GM06990 (cell line): ENCODE measurements at places on chromosomes 1 and 21.

DNA sequence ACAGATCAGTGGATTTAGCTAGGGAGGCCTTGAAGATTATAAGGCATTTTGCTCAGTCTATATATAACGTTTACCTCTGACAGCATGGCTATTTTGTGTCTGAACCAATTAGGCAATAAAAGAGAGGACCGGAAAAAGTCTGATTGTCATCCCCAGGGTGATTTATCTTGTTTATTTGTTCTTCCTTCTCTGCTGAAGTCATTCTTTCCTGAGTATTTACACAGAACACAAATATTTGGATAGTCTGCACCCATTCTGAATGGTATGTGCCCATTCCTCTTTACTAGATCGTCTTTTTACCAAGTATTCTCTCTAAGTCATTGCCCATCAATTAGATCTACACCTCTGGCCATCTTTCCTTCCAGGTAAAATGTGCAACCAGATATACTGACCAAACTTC, 1602.9 kb downstream of the KCNT2 start:
- no peak for DNase-seq

- DNase-seq, result no peak
These were observed 2.5 kb downstream of the CSDE1 start for GRCh38 chr1:114755006-114755931.

GRCh38 chr1:74205266-74205665, 7.2 kb downstream of the FPGT start:
- no peak for DNase-seq

- no peak for DNase-seq
These were observed 209.7 kb upstream of the VAMP3 start for GRCh38 chr1:7561331-7561921.

DNA sequence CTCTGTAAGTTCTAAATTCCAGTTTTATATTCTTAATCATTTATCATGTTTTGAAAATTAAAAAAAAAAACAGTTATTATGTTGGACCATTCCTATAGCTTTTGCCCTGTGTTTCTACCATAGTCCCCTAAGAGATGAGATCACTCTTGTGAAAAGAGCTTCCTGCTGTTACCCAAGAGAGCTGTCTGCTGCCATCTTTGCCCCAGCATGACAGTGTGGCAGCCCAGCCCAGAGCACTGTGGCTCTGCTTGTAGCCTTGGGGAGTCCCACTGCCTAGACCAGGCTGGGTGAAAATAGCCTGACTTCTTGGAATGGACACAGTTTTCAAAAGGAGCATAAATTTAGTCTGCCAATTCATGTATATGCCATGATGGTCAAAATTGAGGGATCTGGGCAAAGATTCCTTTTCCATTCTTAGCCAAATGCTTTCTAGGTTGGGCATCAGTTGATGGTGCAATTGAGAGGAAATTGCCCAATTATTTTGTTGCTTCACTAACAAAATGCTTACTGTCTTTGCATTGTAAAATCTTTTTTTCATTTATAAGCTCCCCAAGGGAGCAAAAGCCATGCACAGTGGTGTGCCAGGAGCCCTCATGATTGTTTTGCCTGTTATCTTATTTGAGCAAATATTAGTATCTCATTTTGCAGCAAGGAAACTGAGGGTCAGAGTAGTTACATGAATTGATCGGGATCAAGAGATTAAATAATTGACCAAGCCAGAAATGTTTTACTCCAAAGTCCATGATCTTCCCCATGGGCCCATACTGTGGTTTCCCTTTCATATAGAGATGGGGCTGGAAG, 72.8 kb downstream of the ETS2 start:
- DNase-seq, result no peak

- DNase-seq, result no peak
These were observed 83.5 kb downstream of the INTS7 start for GRCh38 chr1:211951856-211952255.

GRCh38 chr21:29271927-29272333, 26.8 kb upstream of the BACH1 start:
- no peak for DNase-seq
